ENCODE measurements at places on chromosomes 11 and 22. TPM values are rescaled to one million over a fixed set of nuclear protein-coding genes. Genes with fewer than 3 reads are reported as not detected.

DNA sequence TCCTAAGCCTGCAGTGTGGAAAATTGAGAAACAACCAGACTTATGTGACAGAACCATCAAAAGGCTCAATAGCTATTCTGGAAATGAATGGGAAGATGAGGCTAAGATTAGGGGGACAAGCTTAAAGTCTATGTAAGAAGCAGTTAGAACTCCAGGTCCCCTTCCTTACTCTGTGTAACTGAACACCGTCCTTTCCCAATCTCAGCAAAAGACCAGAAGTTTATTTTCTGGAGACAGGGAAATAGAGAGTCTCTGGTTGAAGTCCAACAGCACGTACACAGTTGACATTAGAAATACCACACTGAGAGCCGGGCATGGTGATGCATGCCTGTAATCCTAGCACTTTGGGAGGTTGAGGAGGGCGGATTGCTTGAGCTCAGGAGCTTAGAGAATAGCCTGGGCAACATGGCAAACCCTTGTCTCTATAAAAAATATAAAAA lies 93.9 kb downstream of the CD44 start:
- DNase-seq: no peak

ZNF280B gene
- 2.1 TPM for total RNA-seq

FADS2 gene
- 58.2 TPM for total RNA-seq

DNA sequence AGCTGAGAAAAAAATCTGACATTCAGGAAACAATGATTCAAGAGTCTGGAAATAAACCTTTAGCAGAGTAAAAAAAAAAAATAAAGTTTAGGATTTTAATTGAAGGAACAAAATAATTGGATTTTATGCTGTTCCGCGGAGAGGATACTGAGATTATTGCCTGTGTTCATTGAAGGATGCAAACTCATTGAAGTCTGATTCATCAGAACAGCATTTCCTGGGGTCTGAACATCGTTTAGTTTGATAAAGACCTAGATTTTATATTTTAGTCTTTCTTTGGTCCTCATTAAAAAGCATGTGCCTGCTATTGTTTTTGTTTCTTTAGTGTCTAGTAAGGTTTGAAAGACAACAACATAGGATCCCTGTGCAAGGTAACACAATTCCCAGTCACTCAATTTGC lies 4.5 kb downstream of the TLCD5 start:
- no peak for DNase-seq

DNA sequence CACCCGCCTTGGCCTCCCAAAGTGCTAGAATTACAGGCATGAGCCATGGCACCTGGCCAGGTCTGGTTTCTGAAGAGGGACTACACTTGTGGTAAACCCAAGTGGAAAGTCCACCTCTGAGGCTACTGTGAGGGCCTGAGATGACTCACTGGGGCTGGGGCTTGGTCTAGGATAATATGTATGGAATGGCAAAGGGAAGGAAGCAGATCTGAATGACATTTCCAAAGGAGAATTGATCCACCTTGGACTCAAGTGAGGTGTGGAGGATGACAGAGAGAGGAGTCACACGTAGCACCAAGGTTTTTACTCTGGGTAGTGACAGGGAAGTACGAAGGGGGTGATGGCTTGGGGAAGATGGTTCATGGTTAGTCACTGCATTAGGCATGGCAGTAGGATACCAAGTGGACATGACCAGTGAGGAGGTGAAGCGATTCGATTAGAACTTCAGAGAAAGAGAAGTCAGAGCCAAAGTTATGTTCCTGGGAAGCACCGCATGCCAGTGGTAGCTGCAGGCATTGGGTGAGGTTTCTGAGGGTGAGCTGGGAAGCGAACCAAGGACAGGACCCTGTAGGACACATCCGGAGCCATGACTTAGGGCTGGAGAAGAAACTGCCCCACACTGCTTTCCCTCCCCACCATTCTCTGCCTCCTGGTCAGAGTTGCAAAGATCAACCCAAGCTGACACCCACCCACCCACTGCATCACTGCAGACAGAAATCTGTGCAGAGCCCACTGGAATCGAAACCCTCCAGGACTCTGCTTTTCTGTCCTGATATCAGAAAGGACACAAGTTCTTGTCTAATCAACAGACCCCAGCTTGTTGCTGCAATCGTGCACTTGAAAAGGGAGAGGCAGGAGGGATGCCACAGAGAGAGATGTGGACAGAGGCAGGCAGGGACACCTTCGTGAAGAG lies 13.0 kb upstream of the BCL9L start:
- no peak for DNase-seq

GRCh38 chr11:122126024-122126688 lies 10.1 kb upstream of the BLID start:
- no peak for DNase-seq

PTPRCAP gene
- total RNA-seq: 93.5 TPM

GRCh38 chr11:93623179-93623578 lies 38.3 kb upstream of the CEP295 start:
- DNase-seq: no peak

DNA sequence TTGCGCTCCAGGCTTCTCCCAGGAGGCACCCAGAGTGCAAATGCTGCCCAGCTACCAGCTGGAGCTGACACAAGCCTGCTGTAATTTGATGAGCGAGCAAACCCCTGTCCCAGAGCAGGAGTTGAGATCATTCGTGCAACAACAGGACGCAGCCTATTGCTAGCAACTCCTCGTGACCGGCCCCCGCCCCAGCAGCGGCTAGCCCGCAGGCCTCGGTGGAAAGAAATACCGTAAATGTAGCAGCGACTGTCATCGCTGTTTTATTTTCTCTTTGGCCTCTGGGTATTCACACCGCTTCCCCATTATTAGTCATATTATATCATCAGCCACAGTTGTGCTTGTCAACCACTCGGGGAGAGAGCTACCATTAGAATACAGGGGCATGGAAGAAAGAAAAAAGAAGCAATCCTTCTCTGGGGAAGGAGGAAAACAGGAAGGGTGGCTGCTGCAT lies 59.2 kb upstream of the ATXN10 start:
- DNase-seq: peak; percentile 57

GRCh38 chr11:61071208-61071681 lies 31.0 kb upstream of the CD5 start:
- peak; percentile 80 for DNase-seq

DNA sequence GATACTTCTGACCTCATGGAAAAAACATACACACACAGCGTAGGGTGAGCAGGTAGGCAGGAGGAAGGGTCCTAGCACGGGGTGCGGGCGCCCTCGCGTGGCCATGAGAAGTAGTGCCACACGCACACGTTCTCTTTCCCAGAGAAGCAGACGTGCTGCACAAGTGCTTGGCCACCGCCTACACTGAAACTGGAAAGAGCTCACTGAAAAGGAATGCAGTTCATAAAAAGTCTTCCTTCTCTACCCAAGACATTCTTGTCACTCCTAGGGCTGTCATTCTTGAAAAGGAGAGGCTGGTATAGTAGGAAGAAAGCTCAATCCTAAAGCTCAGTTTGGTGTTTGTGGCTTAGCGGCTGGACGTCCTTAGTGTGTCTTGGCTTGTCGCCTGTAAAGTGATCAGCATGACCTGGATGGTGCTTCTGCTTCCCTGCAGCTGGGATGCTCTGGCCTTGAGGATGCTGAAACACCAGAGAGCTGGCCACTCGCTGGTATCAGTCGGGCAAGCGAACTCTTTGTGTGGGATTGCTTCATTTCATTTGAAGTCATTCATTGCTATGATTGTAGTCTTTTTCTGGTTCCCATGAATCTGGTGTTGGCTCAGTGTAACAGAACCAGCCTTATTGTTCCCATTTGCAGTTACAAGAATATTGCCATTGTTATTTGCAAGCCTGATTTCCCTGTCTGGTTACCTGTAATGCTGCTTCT lies 303.8 kb downstream of the NTM start:
- DNase-seq: peak; percentile 65

RCOR2 gene
- total RNA-seq: 0.27 TPM

DNA sequence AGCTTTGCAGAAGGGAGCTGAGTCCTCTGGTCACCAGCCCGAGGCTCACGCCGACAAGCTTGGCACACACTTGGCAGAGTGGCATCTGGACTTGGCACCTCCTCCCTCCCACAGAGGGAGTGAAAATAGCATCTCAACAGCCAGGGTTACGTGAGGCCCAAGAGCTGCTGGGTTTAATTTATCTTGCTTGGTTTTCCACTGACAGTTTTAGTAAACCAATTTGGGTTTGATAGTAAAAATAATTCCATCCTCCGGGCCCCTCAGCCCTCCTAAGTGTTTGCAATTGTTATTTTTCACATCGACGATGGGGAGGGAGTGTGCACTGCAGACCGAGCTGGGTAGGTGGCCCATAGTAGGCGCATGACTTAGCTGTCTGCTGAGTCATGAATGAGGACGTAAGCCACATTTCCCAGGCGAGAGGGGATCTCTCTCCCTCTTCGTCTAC lies 107.6 kb upstream of the ASPHD2 start:
- no peak for DNase-seq

DNA sequence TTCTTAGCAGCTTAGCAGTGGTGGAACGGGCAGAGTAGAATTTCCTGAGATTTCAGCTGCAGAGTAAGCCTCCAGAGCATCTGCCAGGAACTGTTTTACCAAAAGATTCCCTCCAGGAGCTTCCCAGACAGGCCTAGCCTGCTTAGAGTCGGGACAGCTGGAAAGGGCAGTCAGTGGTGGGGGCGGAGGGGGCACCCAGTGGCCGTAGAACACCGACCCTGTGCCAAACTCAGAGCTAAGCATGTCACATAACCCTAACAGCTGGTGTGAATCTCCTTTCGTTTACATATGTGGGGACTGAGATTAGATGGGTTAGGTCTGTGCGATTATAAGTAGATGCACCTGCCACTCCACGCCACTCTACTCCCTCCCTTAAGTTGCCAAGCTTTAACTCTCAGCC lies 80.0 kb upstream of the CRTAM start:
- DNase-seq: no peak

GRCh38 chr11:104465321-104465720 lies 301.4 kb upstream of the PDGFD start:
- no peak for DNase-seq

NECTIN1 gene
- total RNA-seq: 2.0 TPM

WNT7B gene
- not detected for total RNA-seq

MS4A3 gene
- not detected for total RNA-seq

DNA sequence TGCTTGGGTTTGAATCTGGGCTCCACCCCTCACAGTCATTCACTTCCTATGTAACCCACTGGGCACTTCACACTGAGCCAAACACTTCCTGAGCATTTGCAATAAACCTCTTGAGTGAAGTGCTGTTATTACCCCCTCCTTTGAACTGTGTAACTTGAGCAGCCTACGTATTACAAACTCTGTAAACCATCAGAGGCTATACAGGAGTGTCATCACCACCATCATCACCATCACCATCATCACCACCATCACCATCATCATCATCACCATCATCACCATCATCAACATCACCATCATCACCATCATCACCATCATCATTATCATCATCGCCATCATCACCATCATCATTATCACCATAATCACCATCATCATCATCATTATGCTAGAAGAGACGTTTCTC lies 18.4 kb downstream of the RTL6 start:
- no peak for DNase-seq

- peak; percentile 6 for DNase-seq
Observed at GRCh38 chr11:12061851-12062560, 48.4 kb upstream of the MICAL2 start.

DNA sequence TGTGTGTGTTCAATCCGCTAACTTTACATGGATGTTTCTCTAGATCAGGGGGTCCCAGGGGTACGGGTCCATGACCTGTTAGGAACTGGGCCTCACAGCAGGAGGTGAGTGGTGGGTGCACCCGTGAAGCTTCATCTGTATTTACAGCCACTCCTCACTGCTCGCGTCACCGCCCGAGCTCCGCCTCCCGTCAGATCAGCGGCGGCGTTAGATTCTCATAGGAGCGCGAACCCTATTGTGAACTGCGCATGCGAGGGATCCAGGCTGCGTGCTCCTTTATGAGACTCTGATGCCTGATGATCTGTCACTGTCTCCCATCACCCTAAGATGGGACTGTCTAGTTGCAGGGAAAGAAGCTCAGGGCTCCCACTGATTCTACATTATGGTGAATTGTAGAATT lies 31.9 kb downstream of the MRGPRD start:
- no peak for DNase-seq

DNA sequence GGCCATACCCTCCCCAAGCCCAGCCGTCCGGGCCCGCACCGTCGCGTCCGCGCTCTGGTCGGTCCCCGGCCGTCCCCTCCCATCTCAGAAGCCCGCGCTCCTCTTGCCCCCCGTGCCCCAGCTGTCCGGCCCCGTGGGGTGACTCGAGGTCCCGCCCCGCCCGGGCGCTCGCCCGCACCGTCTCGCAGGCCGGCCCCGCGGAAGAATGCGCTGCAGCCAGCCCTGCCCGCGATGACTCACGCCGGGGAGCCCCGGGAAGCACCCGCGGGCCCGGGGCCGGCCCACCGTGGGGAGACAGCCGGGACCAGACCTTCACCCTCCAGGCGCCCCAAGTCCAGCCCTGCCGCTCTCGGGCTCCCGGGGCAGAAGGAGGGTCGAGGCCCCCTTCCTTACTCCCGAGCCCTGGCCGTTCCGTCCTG lies 320 bp upstream of the PHLDA2 start:
- DNase-seq: peak; percentile 73

OAF gene
- 1.2 TPM for total RNA-seq

GRCh38 chr11:102473543-102473942 lies 21.0 kb upstream of the TMEM123 start:
- DNase-seq: no peak

KRTAP5-2 gene
- not detected for total RNA-seq

DNA sequence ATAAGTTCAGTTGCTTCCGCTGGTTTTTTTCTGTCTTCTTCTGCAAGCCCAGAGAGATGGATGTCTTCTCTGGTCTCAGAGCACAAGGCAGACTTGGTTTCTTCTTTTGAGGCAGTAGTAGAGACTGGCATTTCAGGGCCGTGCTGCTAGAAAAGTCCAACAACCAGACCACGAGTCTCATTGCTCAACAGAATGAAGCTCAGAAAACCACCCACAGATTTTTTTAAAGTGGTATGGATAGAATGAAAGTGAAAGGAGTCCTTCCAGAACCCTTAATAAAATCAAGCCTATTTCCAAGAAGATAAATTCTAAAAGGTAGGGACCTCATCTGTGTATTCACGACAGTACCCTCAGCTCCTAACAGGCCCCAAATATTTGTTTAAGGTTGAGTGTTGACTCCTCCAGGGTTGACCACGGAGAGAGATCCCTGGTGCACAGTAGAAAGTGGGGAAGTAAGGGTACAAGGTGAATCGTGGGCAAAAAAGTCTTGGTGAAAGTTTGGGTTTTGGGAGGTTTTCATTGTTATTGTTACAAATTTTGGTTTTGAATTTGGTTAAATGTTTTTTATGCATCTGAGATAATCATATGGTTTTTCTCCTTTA lies 43.6 kb upstream of the DDX6 start:
- no peak for DNase-seq

RIBC2 gene
- total RNA-seq: 7.7 TPM

ESRRA gene
- 35.6 TPM for total RNA-seq

DNA sequence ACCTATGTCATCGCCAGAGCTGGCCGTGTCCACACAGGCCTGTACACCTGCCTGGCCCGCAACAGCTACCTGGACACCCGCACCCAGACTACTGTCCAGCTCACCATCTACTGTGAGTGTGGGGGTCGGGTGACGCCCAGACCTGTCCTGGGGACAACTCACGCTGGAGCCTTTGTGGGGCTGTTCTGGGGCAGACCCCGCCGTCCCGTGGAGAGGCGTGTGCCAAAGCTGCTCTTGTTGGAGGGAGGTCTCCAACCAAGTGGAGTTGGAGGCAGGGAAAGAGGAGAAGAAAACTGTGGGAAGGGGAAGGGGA lies 4.3 kb downstream of the VSIG10L2 start:
- no peak for DNase-seq

All from activated CD4-positive, alpha-beta memory T cell treated with anti-CD3 and anti-CD28 coated beads for 36 hours (primary cell).